SW480 (cell line): ENCODE measurements at places on chromosomes 3 and 15.
A peak's percentile ranks its signal among the peaks of the same experiment; 100 is the strongest.

- no peak for DNase-seq
These were observed 38.9 kb upstream of the MYZAP start for GRCh38 chr15:57552678-57553334.

DNA sequence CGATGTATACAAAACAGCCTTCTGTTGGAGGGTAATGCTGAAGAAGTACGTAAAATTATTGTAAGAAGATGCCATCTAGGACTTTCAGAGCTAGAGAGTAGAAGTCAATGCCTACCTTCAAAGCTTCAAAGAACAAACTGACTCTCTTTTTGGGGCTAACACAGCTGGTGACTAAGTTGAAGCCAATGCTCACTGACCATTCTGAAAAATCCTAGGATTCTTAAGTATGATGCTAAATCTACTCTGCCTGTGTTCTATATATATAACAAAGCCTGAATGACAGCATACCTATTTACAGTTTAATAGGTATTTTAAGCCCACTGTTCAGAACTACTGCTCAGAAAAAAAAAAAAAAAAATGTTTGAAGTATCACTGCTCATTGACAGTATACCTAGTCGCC is 18.9 kb downstream of the ADPGK start:
- DNase-seq: no peak

- DNase-seq: no peak
These were observed 38.0 kb downstream of the OSBPL10 start for GRCh38 chr3:31943041-31943440.

DNA sequence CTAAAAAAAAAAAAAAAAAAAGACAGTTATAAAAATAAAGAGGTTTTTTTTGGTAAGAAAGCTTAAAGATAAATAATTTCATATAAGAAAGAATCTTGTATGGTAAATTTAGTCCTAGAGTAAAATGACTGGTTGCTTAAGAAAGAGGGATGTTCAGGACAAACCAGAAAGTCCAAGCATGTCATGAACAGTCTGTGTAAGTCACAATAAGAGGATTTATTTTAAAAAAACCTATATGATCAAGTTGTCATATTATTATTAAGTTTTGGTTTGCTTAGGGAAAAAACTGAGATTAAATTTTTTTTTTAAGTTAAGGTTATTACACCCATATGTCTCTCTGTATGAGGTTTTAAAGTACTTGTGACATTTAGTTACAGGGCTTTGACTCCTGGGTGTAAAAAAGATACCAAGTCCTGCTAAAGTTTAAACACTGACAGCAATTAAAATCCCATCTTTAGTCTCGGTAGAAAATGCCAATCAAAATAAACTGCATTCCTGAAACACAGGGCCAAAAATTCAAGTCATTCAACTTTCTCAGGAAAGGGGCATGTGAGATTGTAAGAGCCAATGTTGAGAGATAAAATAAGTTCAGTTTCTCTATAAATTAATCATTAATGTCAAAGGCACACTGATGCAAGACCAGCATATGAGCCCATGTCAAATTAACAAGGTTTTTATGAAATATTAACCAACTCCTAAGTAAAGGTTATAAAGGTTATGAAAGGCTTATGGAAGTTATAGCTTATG is 8.5 kb upstream of the BDH1 start:
- no peak for DNase-seq

DNA sequence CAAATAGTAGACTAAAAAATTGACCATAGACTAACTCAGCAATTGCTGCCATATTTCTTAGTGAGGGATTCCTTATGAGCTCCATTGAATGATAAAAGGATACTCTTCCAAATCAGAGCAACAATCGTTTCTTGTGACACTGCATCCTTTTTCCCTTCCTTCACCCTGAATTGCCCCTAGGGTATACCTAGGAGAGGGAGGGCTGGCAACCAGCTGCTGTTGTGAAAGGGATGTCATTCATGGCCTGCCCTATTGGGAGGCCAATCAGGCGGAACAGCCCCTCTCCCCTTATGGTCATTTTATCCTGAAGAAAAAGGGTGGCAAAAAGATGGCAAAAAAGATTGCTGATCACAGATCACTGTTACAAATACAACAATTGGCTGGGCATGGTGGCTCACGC is 26.3 kb downstream of the B3GNT5 start:
- no peak for DNase-seq

- DNase-seq: no peak
These were observed 18.6 kb upstream of the SEC13 start for GRCh38 chr3:10339376-10339955.

GRCh38 chr3:64340641-64341101 is 115.4 kb upstream of the PRICKLE2 start:
- DNase-seq: no peak

DNA sequence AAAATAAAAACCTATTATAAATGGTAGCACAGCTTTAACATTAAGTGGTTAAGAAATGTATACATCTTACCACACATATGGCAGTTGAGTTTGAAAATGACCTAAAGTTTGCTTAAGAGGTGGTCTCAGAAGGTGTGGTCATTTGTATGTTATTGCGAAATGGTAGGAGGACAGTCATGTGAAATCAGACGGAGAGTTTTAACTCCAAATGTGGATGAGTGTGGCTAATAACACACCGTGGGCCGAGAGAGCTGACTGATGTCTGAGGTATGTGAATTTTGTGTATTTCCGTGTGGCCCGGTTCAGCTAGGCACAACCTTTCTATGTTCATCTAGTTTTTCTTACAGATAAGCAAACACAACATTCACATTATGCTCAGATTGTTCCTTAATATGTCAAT is 71.9 kb downstream of the ARNT2 start:
- no peak for DNase-seq

DNA sequence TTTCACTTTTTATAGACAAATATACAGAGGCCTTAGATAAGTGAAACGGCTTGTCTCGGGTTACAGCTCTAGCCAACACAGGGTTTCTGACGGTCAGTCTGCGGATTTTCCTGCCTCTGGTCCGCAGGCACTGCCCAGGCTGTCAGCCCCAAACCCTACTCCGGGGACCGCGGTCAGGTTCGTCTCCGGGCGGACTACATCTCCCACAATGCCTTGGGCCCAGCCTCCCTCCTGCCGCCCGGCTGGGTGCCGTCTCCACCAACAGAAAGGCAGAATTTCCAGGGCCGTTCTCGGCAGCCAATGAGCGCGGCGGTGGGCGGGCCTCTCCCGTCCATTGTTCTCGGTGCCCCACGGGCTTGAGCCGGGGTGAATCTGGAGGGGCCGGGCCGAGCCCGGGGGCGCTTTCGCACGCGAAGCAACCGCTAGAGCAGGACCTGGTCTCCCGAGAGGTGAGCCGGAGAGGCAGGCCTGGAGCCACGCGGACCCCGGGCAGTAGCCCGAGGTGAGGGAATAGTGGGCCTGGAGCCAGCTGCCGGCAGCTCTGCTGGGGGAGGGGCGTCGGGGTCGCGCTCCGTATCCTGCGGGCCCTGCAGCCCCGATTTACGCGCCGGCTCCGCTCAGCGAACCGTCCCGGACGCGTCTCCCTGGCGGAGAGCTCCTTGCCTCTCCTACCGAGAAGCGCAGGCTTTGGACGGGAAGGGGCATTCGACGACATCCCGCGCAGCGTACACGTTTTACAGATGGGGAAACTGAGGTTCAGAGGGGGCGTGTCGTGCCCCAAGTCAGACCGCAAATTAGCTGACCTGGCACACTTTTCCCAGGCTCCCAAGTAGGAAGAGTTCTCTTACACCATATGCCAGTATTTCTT is at the start of gene ZSCAN2:
ZSCAN2 (plus strand) TSS at position 323 of the 868 bp plus-strand sequence. CDS start 2,919 bp downstream, outside the sequence.
- peak; percentile 94 for DNase-seq

DNA sequence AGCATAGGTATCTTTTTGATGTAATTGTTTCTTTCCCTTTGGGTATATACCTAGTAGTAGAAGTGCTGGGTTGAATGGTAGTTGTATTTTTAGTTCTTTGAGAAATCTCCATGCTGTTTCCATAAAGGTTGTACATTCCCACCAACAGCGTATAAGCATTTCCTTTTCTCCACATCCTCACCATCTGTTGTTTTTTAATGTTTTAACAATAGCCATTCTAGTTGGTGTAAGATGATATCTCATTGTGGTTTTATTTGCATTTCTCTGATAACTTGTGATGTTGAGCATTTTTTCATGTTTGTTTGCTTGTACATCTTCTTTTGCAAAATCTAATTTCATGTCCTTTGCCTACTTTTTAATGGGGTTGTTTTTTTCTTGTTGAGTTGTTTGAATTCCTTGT is 80.0 kb upstream of the TMC3 start:
- no peak for DNase-seq

DNA sequence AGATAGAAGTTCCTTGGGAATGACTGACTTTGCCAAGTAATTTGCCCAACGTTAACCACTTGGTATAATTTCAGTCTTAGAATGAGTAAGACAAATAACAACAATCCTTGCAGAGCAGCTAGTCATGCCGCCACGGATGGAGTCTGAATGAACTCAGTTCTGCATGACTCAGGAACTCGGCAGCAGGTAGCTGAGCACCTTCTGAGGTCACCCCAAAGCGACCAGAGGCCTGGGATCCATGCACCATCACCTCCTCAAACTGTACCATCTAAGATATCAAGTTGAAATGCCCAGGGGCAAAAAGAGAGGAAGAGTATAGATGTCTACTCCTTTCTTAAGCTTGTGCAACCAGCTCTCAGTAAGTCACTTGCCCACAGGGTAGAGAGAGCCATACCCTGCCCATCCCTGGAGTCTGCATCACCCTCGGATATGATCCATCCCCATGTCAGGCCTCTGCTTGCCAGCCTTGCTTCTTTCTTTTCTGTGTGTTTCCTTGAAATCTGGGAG is 8.5 kb upstream of the CDCP1 start:
- DNase-seq: no peak

- DNase-seq: no peak
These were observed 687.4 kb downstream of the EDEM1 start for GRCh38 chr3:5874931-5875341.
